Activated CD4-positive, alpha-beta T cell treated with anti-CD3 and anti-CD28 coated beads, Interleukin-2, amount 10 ng/mL, durations not matched to agents 24 days and 14 days (primary cell): ENCODE measurements at places on chromosomes 2 and 18.

GRCh38 chr2:7665880-7666279 lies 748.7 kb downstream of the RNF144A start:
- DNase-seq, result peak; percentile 59
- H3K4me3 ChIP-seq, result peak overlapping the region; percentile 47
- H3K4me1 ChIP-seq, result peaks cover 32% of the 10 kb centered on the region
- H3K36me3 ChIP-seq, result peaks cover 27% of the 10 kb centered on the region

DNA sequence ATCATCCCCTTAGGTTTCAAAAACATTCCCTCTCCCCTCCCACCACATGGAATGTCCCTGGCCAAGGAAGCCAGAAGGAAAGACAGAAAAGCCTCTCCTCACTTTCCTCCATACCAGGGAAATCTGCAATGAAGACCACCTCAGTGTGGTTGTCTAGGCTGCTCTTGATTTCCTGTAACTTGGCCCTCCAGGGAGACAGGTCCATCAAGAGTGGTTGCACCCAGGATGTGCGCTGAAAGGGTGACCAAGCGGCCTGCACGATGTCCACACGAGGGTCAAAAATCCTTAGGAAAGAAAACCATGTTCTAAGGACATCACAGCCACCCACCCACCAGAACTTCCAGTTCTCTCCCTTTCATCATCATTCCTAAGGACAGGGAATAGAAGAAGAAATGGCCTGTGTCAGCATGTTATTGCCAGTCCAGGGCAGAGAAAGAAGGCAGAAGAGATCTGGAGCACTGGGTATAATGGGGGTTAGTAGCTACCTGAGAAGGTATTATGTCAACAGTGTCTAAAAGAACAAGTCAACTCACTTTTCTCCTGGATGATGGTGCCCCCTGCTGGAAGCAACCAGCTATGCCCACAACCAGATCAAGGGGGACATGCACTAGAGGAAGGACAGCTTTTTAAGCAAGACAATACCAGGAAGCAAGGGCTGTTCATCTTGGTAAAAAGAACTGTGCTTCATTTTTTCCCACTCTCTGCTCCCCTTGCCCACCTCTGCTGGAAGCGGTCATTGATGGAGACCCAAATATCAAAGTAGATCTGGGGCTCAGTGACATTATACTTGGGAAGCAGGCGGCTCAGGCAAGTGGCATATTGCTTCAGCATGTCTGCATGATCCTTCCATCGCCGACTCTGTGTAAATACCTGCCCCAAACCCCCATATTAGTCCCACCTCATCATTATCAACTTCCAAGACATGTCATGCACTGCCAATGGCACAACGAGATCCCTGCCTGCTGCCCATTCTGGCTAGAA lies 9.3 kb downstream of the GGCX start:
- DNase-seq, result peak; percentile 96
- H3K27me3 ChIP-seq, result no peaks in the 10 kb centered on the region
- H3K27ac ChIP-seq, result no peak overlapping the region
- peaks cover 5% of the 10 kb centered on the region for H3K4me1 ChIP-seq
- H3K4me3 ChIP-seq, result no peak overlapping the region

GRCh38 chr2:179141206-179141605 lies 91.3 kb upstream of the CCDC141 start:
- H3K27me3 ChIP-seq, result no peaks in the 10 kb centered on the region
- H3K4me1 ChIP-seq, result no peaks in the 10 kb centered on the region
- no peak overlapping the region for H3K4me3 ChIP-seq
- DNase-seq, result no peak
- peaks cover 3% of the 10 kb centered on the region for H3K36me3 ChIP-seq

DNA sequence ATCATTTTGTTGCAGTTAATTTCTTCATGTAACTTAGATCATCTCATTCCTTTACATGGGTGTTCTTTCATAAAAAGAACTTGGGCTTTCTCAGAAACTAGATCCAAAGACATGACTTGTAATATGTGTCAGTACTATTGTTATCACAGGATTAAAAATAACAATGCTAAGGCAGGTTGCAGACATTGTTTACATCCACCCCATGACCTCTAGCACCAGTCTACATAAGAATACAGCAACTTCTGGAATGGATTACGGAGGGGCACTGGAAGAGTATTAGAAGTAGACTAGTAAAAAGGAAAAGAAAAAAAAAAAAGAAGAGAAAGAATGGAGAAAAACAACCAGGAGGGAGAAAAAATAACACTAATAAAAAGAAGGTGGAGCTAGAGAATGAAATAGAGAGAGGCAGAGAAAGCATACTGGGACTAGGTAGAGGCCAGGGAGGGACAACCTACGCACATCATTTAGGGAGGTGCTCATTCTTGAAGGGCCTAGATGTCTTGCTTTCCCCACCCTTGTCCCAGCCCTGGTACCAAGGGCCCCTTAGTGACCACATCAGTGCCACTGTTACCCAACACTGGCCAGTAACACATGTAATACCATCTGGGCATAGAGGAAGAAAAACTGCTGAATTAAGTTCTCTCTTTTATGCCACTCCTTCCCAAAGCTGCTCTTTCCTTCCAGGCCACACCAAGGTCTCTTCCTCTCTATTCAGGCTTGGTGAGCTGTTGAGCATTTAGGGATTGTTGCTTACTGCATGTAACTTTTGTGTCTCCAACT lies 70.6 kb upstream of the KLF7 start:
- no peak overlapping the region for H3K4me3 ChIP-seq
- H3K4me1 ChIP-seq, result peaks cover 36% of the 10 kb centered on the region
- H3K27ac ChIP-seq, result no peak overlapping the region

DNA sequence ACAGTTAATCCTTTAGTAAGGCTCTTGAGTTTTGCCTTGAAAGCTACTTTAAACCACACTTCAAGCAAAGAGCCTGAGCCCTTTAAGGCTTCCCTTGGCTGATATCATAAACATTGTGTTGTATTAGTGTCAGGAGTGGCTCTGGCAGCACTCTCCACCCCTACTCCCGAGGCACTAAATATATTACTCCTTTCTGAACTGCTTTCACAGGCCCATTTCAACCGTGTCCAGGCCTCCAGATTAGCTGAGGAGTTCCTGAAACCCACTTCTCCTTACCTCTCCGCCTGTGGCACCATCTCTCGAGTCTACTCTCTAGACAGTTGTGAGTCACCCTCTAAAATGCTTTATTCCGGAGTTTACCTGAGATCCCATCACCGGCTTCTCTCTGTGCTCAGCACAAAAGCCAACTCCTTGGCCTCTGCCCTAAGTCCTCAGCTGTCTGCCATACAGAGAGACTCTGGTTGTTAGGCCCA lies 14.4 kb upstream of the STON1 start:
- H3K27ac ChIP-seq, result no peak overlapping the region
- no peaks in the 10 kb centered on the region for H3K27me3 ChIP-seq
- no peak overlapping the region for H3K4me3 ChIP-seq
- peaks cover 53% of the 10 kb centered on the region for H3K36me3 ChIP-seq

DNA sequence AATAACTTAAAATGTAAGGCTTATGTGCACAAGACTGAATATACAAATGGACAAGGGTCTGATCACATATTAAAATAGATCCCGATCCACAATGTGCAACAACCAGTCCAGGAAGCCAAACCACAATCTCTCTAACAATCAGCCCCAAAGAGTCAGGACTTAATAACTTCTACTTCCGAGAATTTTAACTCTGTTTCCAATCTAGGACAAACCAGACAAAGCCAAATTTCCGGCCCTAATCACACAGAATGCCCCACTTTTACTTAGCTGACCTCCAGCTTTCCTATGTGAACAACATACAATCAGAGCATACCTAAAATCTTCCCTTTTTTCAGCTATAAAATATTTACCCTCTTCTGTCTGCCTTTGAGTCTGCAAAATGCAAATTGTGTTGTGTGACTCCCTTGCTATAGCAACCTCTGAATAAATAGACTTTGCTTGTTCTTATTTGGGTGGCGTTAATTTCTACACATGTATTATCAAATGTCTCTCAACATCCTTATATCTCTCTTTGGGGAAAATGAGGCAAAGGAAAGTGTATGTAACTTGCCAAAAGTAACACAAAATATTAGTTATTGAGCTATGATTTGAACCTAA lies 381.9 kb upstream of the MC4R start:
- H3K36me3 ChIP-seq, result no peaks in the 10 kb centered on the region
- no peak for DNase-seq
- H3K4me3 ChIP-seq, result no peak overlapping the region
- no peaks in the 10 kb centered on the region for H3K27me3 ChIP-seq
- no peak overlapping the region for H3K27ac ChIP-seq

- H3K4me3 ChIP-seq, result no peak overlapping the region
- DNase-seq, result no peak
- H3K27ac ChIP-seq, result no peak overlapping the region
- H3K36me3 ChIP-seq, result peaks cover 3% of the 10 kb centered on the region
These were observed 23.6 kb upstream of the MRPL33 start for GRCh38 chr2:27747827-27748352.

- no peak for DNase-seq
- H3K4me1 ChIP-seq, result no peaks in the 10 kb centered on the region
- no peaks in the 10 kb centered on the region for H3K36me3 ChIP-seq
These were observed 43.4 kb upstream of the SEC11C start for GRCh38 chr18:59096098-59096789.
